Activated T-helper 2 cell treated with anti-CD3 and anti-CD28 coated beads, Interferon-gamma antibody, Interleukin-2, Interleukin-4, amounts not matched to agents 10 μg/mL and 5 μg/mL and 100 μg/mL, durations not matched to agents 14 hours and 24 hours and 36 hours (primary cell): ENCODE measurements at places on chromosomes 5 and 9. TPM values are rescaled to one million over a fixed set of nuclear protein-coding genes. Genes with fewer than 3 reads are reported as not detected.

DNA sequence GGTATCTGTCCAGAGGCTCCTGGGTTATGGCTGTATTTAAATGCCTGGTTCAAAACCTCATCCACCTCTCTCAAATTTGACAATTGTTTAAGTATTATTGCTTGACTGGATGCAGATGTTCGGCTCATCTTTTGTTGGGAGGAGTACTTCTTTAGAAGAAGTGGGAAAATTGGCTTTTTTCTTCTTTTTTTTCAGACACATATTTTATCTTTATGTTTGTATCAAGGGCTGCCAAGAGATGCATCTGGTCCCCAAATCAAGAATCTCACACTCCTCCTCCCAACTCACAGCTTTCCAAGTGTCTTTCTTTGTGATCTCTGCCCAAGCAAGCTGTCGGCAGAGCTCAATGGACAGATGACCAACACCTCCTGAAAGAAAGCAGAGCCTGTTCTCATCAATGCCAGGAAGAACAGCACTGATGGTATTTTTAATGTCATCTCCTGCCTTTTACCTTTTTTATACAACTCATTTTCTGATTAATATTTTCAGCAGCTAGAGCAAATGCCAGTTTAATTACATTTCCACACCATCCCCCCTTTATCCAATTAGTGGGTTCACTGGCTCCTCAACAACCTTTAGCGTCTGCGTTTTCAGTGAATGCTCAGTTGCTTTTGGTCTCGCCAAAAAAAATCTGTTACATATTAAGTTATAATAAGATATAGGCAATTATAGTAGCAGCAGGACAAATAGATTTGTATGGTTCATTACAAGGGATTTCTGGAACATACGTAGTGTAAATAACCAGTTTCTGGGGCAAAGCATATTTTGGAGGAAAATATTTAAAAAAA, 110.3 kb upstream of the SLIT3 start:
- DNase-seq = no peak

DNA sequence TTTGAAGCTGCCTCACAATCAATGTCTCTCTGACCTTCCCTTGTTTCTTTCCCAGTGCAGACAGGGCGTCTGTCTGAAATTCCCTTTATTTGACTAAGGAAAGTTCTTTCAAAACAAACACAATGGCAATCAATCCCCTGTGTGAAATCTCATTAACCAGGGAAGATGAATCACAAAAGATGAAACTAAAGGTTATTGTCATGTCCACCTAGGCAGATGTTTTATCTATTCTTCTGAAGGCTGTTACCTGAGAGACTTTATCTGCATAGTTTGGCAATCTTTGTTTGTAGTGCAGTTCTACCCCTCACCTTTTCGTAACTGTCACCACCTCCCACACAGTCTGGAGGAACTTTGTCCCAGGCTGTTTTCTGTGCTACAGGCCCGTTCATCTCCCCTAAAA, 217.5 kb upstream of the RIOK2 start:
- DNase-seq = no peak

DNA sequence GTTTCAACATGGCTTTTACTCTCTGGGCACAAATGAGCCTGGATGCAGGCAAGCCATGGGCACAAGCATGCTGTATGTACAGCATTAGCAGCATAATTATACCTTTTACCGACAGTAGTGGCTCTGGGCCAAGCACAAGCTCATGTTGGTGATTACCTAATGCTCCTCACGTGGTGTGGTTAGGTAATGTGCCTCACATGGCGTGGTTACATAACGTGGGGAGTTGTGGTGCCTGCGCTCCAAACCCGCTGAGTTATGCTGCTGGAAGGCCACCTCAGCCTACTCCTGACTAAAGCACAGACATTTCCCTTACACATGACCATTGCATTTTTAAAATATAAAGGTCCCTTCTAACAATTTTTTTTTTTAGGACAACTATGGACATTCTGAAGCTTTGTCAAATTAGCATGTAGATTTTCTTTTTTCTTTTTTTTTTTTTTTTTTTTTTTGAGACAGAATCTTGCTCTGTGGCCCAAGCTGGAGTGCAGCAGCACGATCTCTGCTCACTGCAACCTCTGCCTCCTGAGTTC, 794.0 kb downstream of the EFNA5 start:
- no peak for DNase-seq

DNA sequence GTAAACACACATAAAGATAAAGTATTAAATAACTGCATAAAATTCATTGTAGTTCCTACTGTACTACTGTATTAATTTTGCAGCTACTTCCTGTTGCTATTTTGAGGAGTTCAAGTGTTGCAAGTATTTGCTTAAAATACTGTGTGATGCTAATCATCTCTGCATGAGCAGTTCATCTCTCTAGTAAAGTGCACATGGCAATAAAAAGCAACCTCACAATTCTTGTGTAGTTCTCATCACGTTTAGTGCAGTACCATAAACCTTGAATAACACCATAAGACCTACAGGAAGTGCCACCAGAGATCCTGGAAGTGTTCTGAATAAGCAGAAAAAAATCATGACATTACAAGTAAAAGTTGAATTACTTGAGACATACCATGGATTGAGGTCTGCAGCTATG, 34.6 kb downstream of the CPLANE1 start:
- no peak for DNase-seq

Gene PCDHA2
- total RNA-seq = not detected in 2 replicates

Gene TBC1D2
- total RNA-seq = 1.3 and 1.5 TPM in 2 replicates

Gene STX17
- total RNA-seq = 27.6 and 27.9 TPM in 2 replicates
